GM04504 (cell line): ENCODE measurements at places on chromosomes 1 and 21.

GRCh38 chr1:217133958-217134856 lies 411.0 kb upstream of the ESRRG start:
- DNase-seq = no peak

DNA sequence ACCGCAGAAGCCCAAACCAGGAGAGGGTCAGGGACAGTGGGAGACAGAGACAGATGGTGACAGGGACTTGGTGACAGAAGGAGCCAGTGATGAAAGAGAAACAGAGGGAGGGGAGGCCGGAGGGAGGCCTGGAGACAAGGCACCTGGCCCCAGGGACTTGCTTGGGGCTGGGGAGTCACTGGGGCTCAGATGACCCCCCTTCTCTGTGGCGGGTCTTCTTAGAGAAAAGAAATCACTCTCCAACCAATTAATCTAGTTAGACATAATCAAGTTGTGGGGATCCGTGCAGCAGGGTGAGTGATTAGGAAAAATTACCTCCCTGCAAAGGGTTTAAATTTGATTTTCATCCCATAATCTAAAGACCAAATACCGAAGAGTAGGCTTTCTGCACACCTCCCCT lies 519.8 kb downstream of the PTPRU start:
- no peak for DNase-seq

- no peak for DNase-seq
These were observed 29.5 kb downstream of the SYT2 start for GRCh38 chr1:202680586-202681352.

GRCh38 chr1:223403184-223403815 lies 10.1 kb downstream of the CCDC185 start:
- DNase-seq = no peak

GRCh38 chr21:35222021-35222420 lies 172.9 kb upstream of the RUNX1 start:
- no peak for DNase-seq

DNA sequence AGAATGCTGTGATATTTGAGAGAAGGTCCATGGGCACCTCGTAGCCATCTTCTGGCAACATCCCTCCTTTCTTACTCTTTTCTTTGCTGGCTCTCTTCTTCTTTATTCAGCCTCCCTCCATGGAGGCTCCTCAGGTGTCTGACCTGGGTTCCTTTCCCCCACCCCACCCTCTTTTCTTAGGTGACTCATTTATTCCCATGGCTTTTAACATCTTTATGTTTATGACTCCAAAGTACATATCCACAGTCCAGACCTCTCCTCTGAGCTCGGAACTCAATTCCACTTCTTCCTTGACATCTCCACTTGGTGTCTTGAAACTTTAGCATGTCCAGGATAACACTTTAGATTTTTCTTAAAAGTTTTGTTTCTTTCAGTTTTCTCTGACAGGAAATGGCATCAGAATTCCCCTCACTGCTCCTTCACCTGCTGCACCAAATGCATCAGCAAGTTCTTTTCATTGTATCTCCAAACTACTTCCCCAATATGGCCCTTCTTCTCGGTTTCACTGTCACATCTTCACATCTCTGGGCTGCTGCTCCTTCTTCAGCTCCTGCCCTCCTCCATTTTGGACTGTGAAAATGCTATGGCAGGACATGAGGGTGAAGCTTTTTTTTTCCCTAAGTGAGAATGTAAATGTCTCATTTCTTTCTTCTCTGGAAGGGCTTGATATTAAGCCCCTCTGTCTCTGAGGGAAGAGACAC lies 95.9 kb downstream of the GIPC2 start:
- no peak for DNase-seq

GRCh38 chr1:17873007-17873675 lies 118.0 kb downstream of the ACTL8 start:
- DNase-seq = no peak

DNA sequence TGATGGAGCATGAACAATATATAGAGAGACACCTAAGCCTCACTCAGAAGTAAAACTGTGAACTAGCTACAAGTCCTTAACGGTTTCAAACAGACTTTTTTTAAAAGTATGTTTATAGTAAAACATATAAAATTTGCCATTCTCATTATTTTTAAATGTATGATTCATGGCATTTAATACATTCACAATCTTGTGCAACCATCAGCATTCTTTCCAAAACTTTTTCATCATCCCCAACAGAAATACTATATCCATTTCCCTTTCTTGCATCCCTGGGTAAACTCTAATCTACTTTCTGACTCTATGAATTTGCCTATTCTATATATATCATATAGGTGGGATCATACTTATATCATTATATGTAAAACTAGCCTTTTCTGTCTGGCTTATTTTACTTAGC lies 25.5 kb downstream of the EVI5 start:
- DNase-seq = no peak

DNA sequence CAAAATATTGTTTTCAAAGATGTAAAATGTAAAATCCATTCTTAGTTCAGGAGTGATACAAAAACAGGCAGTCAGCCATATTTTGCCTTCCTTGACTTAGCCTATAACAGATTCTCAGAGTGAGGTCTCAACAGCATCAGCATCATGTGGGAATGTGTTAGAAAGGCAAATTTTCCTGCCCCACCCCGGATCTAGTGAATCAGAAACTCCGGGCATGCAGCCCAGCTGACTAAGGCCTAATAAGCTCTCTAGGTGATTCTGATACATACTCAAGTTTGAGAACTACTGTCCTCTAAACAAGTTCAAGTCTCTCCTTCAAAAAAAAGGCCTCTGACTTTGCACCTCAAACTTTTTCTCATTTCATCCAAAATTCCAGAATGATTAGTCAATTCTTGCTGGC lies 46.9 kb upstream of the PRRC2C start:
- DNase-seq = peak; percentile 95

- no peak for DNase-seq
These were observed 26.7 kb downstream of the CFH start for GRCh38 chr1:196678510-196678884.

DNA sequence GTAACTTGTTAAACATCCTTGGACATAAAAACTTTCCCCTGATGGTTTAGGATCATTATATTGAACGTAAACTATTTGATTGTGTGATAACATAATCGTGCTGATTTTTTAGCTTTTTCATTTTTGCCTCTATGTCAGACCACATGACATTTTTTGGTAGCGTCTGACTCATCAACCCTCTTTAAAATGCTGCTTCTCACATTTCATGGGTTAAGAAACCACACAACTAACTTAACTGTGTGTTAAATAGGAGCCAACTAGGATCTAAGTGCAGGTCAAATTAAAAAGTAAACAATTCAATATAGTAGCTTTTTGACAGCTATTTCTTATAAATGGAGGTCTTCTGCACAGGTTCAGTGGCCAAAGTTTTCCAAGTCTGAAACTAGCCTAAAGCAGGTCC lies 9.8 kb downstream of the BTG3 start:
- DNase-seq = no peak

- DNase-seq = no peak
These were observed 42.3 kb downstream of the VAMP4 start for GRCh38 chr1:171699531-171699930.

DNA sequence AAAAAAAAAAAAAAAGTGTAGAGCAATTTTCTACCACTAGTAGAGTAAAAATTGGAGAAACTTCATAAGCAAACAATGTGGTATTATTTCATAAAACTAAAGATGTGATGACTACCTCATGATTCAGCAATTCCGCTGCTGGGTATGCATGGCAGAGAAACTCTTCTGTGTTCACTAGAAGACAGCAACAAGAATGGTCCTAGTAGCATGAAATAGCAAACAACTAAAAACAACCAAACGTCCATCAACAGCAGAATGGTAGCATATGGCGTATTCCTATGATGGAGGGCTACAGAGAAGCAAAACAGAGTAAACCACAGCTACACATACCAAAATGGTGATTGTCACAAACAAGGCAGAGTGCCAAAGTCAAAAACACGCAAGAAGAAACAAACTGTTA lies 18.9 kb downstream of the HTR1D start:
- DNase-seq = peak; percentile 89

GRCh38 chr21:30518876-30519275 lies 16.9 kb upstream of the KRTAP19-5 start:
- no peak for DNase-seq

DNA sequence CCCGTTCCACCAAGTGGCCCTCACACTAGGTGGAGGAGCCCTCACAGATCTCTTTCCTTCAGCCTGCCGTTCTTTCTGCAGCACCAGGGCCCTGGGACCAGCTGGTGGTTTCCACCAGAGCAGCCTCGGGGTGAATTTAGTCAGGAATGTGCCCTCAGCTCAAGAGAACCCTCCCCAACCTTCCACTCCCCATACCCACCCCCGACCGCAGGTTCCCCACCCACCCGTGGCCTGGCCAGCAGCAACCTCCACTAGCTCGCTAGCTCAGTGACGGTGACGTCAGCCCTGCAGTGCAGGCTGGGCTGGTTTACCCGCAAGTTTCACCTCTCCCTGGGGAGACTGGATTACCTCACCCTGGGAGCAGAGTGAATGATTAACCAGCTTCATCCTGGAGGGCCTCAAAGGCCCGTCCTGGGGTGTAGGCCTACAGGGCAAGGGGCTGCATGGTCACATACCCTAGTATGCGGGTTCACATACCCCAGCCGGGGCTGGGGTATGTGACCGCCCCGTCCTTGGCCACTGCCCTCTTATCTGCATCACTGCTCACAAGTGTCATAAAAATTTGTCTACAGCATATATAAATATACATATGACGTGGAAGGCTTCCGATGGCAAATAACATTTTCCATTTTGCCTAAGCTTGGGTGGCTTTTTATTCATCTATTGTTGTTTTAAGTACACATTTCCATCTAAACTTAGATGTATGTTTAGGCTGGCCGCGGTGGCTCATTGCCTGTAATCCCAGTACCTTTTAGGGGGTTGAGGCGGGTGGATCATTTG lies 24.5 kb downstream of the ELF3 start:
- DNase-seq = peak; percentile 82
